ENCODE measurements at places on chromosomes 6 and 20.

DNA sequence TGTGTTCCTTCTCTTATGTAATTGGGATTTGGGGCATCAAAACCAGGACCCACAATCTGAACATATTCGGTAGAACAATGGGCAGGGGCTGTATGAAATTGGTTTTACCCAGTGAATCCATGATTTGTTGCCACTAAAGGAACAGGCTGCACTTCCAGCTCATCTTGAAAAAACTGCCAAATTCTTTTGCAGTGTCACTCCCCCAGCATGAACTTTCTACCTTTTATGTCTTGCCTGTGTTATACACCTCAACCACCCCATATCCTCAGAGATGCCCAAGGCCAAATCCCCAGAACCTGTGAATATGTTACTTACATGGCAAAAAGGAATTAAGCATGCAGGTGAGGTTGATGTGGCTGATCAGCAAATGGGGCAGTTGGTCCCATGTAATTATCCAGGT, 280.2 kb upstream of the ECI2 start:
- DNase-seq = no peak

DNA sequence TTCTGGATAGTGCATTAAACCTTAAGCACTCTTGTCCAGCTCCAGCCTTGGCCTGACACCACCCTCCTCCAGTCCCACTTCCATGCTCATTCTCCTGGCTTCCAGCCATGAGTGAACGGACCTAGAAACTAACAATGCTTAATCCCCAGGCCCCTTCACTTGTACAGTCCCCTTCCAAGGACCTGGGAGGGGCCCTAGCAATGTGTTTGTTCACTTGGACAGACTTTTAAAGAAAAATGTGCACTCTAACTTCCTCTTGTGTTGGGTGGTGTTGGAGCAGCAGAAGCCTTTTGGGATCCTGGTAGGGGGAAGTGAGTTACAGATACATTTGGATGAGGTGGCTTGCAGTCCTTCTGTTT, 48.9 kb upstream of the CCN6 start:
- DNase-seq = no peak

- no peak for DNase-seq
These were observed 173.2 kb upstream of the FOXA2 start for GRCh38 chr20:22757424-22758183.

DNA sequence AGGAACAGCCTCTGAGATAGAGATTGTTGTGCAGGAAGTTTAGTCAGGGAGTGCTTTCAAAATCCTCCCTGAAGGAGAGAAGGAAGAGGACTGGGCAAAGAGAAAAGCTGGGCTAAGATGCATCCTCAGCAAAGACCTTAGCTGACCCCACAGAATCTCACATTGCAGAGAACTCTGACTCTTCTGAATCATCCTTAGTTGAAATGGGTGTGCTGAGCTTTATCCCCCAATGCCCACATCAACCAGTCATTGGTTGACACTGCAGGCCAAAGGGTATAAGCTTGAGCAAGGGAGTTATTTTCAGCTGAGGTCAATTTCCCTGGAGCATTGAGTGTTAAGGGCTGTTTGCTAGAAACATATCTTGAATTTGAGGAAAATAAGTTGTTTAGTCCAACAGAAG, 732.2 kb downstream of the CBLN4 start:
- DNase-seq = no peak

DNA sequence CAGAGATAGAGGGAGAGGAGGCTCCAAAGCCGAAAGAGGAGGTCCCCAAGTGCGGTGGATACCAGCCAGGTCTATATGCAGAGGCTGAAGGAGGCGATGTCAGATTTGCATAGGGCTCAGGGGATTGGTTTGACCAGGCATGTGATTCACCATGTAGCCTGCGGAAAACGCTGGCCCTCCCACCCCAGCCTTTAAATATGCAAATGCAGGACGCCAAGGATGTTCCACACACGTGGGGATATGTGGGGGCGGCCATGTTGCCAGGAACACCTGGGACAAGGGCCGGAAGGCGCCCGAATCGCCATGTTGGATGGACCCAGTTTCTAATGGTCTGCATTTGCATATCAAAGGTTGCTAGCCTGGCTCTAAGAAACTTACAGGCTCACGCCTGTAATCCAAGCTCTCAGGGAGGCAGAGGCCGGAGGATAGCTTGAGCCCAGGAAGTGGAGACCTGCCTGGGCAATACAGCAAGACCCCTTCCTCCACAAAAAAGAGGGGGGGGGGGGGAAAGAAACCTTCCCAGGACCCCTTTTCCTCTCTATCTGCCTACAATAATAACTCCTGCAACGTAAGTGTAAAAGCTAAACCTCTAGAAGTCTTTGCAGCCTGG, 110.5 kb downstream of the TULP4 start:
- no peak for DNase-seq

- DNase-seq = no peak
These were observed 2.6 kb upstream of the ABT1 start for GRCh38 chr6:26594131-26594498.
